ENCODE measurements at places on chromosomes 4 and X.

GRCh38 chr4:19319607-19320006 lies 932.1 kb upstream of the SLIT2 start:
- H3K4me1 ChIP-seq: no peaks in the 10 kb centered on the region
- no peak overlapping the region for H3K4me3 ChIP-seq
- no peaks in the 10 kb centered on the region for H3K27me3 ChIP-seq
- H3K36me3 ChIP-seq: no peaks in the 10 kb centered on the region
- H3K27ac ChIP-seq: no peak overlapping the region

DNA sequence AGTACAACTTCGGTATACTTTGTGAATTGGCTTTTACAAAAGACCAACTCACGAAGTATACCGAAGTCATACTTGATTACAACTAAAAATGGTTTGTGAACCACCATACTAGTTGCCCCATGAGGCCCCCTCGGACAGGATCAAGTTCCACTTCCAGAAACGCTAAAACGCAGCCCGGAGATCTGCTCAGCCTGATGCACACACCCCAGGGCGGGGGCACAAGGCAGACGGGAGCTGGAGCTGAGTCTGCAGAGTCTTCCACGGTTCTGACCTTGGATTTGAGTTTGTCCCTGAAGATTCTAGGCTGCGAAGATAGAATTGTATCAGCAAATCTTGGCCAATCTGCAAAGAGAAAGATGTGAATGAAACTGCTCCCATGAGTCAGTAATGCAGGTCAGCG lies 118.1 kb downstream of the SORCS2 start:
- no peak for DNase-seq
- H3K27ac ChIP-seq: no peak overlapping the region
- H3K4me3 ChIP-seq: no peak overlapping the region
- H3K36me3 ChIP-seq: no peaks in the 10 kb centered on the region
- no peaks in the 10 kb centered on the region for H3K4me1 ChIP-seq

- no peak overlapping the region for H3K4me3 ChIP-seq
- H3K36me3 ChIP-seq: no peaks in the 10 kb centered on the region
- H3K4me1 ChIP-seq: peaks cover 7% of the 10 kb centered on the region
- peak; percentile 33 for DNase-seq
Observed at GRCh38 chrX:22666441-22666840, 333.3 kb upstream of the DDX53 start.

DNA sequence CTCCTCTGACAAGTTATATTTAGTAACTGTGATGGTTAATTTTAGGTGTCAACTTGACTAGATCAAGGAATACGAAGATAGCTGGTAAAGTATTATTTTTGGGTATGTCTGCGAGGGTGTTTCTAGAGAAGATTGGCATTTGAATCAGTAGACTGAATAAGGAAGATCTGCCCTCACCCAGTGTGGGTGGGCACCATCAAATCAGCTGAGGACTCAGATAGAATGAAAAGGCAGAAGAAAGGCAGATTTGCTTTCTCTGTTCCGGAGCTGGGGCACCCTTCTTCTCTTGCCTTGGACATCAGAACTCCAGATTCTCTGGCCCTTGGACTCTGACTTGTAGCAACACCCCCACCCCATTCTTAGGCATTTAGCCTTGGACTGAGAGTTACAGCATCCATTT lies 981.6 kb downstream of the CCSER1 start:
- no peak for DNase-seq
- H3K27me3 ChIP-seq: no peaks in the 10 kb centered on the region
- H3K36me3 ChIP-seq: no peaks in the 10 kb centered on the region
- H3K4me1 ChIP-seq: no peaks in the 10 kb centered on the region

DNA sequence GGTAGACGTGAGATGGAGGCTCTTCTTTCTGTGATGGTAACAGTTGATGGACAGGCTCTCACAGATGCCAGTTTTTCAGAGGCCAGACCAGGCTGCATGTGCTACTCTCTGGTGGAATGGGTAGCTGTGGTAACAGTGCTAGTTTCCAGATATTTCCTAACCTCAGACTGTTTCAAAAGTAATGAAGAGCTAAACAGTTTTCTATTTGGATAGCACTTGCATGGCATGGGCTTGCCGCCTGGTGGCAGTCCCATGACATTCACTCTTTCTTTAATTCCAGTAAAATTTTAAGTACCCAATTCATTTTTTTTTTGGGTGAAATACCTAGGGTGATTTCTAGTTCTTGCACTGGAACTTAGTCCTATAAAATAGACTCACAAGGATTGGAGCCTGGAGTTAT lies 220.2 kb upstream of the MAD2L1 start:
- peak; percentile 3 for DNase-seq
- H3K36me3 ChIP-seq: no peaks in the 10 kb centered on the region
- H3K27me3 ChIP-seq: no peaks in the 10 kb centered on the region
- no peak overlapping the region for H3K4me3 ChIP-seq

GRCh38 chr4:93835929-93836328 lies 7.4 kb downstream of the ATOH1 start:
- no peak for DNase-seq
- peaks cover 2% of the 10 kb centered on the region for H3K4me1 ChIP-seq
- H3K27ac ChIP-seq: no peak overlapping the region
- no peak overlapping the region for H3K4me3 ChIP-seq
- no peaks in the 10 kb centered on the region for H3K36me3 ChIP-seq
- peaks cover 76% of the 10 kb centered on the region for H3K27me3 ChIP-seq

- peaks cover 9% of the 10 kb centered on the region for H3K4me1 ChIP-seq
- no peaks in the 10 kb centered on the region for H3K36me3 ChIP-seq
- H3K4me3 ChIP-seq: peak within 1 kb of the TSS; percentile 82
- peak; percentile 72 for DNase-seq
- H3K27ac ChIP-seq: peak within 1 kb of the TSS; percentile 92
Observed at GRCh38 chr4:104494822-104495559, at the start of gene CXXC4. CXXC4 (minus strand) TSS chr4:104494894; CDS start chr4:104491802, 3,092 bp downstream.

- no peak for DNase-seq
- H3K4me1 ChIP-seq: no peaks in the 10 kb centered on the region
- H3K27ac ChIP-seq: no peak overlapping the region
- H3K27me3 ChIP-seq: no peaks in the 10 kb centered on the region
Observed at GRCh38 chr4:142463206-142463605, 382.9 kb downstream of the INPP4B start.

DNA sequence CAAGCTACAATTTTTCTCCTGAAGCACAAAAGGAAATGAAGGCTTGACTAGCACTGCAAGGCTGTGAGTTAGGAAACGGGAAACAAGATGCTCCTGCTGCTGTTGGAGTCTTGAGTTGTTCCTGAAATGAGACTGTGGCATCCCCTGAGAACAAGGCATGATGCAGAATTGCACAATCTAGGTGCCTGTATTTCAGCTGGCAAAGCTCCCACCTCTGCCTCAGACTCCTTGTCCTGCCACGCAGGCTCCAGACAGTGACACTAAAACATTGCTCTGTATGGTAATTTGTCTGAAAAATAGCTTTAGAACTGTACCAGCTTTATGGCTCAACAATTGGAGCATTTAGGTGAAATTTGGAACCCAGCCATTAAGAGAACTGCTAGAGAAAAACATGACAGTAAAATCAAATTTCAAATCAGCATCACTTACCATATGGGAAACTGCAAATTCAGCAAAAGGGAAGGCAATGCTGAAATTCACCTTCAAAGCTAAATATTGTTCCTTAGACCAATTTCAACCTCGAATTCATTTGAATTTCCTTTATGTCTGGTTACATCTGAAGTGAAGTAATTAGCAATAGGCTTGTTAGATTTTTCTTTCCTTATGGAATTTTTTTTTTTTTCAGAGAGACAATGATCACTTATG lies 103.4 kb downstream of the MFAP3L start:
- no peaks in the 10 kb centered on the region for H3K36me3 ChIP-seq
- H3K27me3 ChIP-seq: no peaks in the 10 kb centered on the region
- peak; percentile 4 for DNase-seq
- no peaks in the 10 kb centered on the region for H3K4me1 ChIP-seq
- no peak overlapping the region for H3K27ac ChIP-seq

DNA sequence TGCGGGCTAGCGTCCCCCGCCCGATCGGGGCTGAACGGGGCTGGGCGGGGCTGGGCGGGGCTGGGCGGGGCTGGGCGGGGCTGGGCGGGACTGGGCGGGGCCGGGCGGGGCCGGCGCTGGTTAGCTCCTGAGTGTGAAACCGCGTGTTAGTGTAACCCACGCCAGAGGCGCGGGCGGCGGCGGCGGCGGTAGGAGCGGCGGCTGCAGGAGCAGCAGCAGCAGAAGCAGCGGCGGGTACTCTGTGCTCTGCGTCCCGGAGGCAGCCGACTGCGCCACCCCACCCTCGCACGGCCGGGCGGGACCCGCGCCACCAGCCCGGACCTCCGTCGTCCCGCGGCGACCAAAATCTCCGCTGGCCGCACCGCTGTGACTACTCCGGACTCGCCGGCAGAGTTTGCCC lies 128.1 kb downstream of the LAS1L start:
- peak; percentile 18 for DNase-seq
- peak overlapping the region; percentile 19 for H3K4me3 ChIP-seq
- no peak overlapping the region for H3K27ac ChIP-seq
- peaks cover 31% of the 10 kb centered on the region for H3K27me3 ChIP-seq
- H3K4me1 ChIP-seq: no peaks in the 10 kb centered on the region

DNA sequence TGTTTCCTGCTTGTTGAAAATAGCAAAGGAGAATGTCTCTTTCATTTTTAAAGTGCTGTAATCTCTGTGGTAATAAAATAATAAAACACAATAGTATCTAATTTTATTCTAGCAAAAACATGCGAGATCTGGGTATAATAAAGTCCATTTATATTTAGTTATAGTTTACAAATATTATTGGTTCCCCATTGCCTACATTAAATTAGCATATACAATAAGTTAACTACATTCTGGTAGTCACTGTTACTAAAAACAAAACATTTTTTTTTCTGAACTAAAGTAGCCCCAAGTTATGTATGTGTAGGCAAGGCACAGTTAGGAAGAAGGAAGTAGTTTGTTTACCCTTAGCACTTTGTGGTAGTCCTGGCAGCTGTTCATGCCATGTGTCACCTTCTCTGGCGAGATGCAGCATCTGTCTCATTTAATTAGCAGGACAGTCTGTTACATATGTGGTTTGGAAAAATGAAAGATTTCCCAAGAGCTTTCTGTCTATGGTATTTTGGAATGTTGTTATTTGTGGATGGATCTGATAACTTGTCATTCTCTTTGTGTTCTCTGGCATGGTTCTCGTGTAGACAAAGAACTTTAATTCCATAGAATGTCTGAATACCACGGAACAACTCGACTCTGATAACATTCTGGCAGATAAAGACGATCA lies 231.3 kb upstream of the PITX2 start:
- DNase-seq: no peak
- H3K27ac ChIP-seq: no peak overlapping the region
- no peaks in the 10 kb centered on the region for H3K27me3 ChIP-seq

DNA sequence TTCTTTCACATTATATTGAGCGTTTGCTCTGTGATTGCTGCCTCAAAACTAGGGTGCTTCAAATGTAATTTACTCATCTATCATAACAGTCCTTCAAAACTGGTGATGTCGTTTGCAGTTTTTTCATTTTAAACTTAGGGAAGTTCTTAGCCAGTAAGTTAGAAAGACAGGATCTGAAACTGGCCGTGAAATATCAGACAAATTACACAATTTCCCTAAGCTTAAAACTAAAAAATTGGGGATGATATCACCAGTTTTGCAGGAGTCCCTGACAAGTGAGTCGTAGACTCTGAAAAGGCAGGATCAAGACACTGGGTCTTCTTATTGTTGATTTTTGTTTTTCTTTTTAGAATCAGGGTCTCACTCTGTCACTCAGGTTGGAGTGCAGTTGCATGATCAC lies 44.8 kb downstream of the MOB1B start:
- H3K27ac ChIP-seq: no peak overlapping the region
- no peaks in the 10 kb centered on the region for H3K27me3 ChIP-seq
- H3K4me1 ChIP-seq: no peaks in the 10 kb centered on the region

DNA sequence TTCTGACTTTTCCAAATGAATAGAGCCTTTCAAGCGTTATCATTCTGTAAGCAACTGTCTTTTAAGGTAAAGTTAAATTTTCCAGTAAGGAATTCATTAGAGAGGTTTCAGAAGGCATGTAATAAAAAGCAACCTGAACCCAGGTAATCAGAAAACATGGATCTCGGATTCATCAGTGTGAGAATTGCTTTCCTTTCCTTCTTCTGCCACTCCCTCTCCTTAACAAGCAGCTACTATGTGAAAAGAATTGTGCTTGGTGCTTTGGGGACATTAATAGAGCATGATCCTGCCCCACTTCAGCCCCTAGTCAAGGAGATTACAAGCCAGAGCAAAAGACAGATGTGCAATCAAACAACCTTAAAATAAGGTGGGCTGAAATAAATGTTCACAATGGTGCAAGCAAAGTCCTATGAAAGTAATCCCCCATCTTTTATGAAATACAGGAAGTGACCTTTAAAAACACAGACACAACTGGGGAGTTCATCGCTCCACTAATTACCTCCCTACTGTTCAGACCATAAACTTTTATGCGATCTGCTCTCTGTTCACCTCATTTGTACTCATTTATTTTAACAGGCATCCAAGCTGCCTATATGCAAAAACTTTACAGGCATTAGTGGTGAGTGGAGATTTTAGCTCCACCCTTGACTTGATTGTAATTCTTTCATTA lies 122.9 kb upstream of the RASGEF1B start:
- H3K4me3 ChIP-seq: no peak overlapping the region
- peaks cover 23% of the 10 kb centered on the region for H3K4me1 ChIP-seq
- H3K27me3 ChIP-seq: no peaks in the 10 kb centered on the region
- no peak for DNase-seq
- no peak overlapping the region for H3K27ac ChIP-seq

DNA sequence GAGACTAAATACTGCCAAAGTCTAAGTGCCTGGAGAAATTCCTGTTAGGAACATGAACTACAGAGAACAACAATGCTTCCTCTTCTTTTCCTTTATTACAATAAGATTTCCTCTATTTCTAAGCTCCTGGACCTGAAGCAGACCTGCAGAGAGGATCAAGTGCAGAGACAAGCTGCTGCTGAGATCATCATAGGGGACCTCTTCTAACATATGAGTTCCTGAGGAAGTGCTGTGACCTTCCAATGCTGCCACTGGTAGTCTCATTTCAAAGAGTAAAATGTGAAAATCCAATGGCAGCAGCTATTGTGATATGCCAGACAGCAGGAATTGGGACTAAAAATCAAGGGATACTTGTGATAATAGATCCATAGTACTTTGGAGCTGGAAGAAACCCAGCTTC lies 28.0 kb downstream of the CCNG2 start:
- H3K27ac ChIP-seq: no peak overlapping the region
- H3K27me3 ChIP-seq: peaks cover 10% of the 10 kb centered on the region
- no peak overlapping the region for H3K4me3 ChIP-seq
- no peaks in the 10 kb centered on the region for H3K36me3 ChIP-seq
- DNase-seq: no peak

DNA sequence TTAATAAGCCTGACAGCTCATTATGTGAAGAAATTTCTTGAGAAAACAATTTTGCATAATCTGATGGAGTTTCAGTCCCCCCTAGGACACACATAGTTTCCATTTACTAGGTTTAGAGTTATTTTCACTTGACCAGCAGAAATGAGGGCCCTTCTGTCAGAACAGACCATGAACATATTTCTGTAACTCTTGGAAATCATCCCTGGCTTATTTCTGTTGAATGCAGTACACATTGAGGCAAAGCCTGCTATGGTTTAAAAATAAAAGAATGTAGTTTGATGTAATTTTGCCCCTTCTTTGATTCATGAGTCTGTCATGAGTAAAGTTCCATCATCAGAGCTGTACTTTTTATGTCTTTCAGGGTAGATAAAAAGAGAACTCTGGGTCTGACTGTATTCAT lies 104.6 kb upstream of the ETNPPL start:
- no peak overlapping the region for H3K4me3 ChIP-seq

- no peak overlapping the region for H3K4me3 ChIP-seq
- no peak overlapping the region for H3K27ac ChIP-seq
- no peaks in the 10 kb centered on the region for H3K36me3 ChIP-seq
- H3K4me1 ChIP-seq: no peaks in the 10 kb centered on the region
Observed at GRCh38 chr4:53208753-53209152, 157.1 kb downstream of the SCFD2 start.

GRCh38 chr4:176435901-176436292 lies 116.1 kb downstream of the SPCS3 start:
- H3K4me3 ChIP-seq: no peak overlapping the region
- H3K27ac ChIP-seq: no peak overlapping the region
- H3K27me3 ChIP-seq: no peaks in the 10 kb centered on the region
- H3K36me3 ChIP-seq: no peaks in the 10 kb centered on the region
- no peak for DNase-seq
